NCI-H2081 treated with DMSO at 0.1 percent for 48 hours (cell line): ENCODE measurements at places on chromosomes 3 and 15.

GRCh38 chr3:14425581-14426304 lies 23.3 kb downstream of the SLC6A6 start:
- DNase-seq = no peak

- no peak for DNase-seq
Measured at GRCh38 chr3:131036200-131036816, 9.6 kb downstream of the NEK11 start.

DNA sequence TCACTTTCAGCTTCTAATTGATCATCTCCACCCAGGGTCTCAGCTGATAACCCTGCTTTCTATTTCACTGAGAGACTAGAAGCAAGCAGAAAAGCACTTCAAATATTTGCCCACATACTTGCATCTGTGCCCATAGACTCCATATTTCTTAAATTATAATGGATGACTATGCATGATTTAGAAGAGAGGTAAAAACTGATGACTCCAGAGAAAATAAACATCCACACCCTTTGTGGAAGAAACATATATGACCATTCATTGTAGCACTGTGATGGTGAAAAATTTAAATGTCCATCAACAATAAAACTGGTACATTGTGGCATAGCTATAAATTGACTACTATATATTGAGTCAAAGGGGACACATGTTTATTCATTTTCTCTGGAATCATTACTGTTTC lies 7.1 kb upstream of the IGF2BP2 start:
- DNase-seq = no peak

DNA sequence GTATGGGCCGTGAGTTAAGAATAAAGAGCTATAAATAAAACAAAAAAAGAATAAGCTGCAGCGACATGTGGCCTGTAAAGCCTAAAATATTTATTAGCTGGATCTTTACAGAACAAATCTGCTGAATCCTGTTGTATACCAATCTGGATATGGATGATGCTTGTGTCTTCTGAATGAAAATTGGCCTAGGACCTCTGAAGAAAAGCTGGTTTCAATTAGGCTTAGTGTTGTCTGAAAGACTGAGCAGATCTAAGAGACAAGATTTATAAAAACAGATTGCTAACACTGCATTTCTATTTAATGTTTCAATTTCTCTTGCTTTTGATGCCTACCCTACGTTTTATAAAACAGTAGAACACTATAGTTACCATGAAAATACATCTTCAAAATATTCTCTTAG lies 57.9 kb downstream of the ST3GAL6 start:
- DNase-seq = no peak

- peak; percentile 16 for DNase-seq
Measured at GRCh38 chr15:97168704-97169475, 791.6 kb upstream of the ARRDC4 start.

- no peak for DNase-seq
Measured at GRCh38 chr3:149777414-149778214, 14.7 kb downstream of the ANKUB1 start.

DNA sequence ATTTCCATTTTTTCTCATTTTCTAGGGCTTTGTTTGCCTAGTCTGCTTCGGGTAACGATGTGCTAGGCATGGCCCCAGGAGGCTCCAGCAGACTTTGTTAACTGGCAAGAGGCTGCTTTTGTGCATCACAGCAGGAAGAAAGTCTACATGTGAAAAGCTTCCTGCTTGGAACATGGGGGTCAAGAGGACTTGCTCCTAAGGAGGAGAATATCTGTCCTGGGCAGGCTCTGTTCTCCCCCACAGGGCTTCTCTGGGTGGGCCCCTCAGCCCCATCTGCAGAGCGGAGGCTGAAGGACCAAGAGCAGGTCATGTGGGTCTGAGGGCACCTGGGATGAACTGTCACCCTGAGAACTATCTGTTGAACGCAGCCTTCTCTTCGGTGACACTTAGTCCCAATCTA lies 94.7 kb downstream of the CCNL1 start:
- DNase-seq = no peak

DNA sequence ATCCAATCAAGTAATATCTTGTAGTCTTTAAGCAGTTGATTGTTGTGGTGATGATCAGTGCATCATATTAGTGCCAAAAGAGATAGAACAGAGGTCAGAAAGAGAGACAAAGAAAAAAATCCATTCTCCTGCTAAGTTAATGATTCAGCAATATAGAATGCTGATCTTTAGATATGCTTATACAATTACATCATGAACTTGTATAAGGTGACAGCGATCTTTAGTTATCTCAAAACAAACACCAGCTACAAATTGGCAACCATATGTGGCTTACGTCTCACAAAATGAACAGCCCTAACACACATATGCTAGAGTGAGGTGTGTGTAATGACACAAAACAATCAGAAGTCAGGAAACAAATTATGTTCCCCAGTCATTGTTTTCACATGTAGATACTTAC lies 12.5 kb downstream of the LSAMP start:
- no peak for DNase-seq
